ENCODE measurements at places on chromosomes 5 and 9.
A peak's percentile ranks its signal among the peaks of the same experiment; 100 is the strongest.

DNA sequence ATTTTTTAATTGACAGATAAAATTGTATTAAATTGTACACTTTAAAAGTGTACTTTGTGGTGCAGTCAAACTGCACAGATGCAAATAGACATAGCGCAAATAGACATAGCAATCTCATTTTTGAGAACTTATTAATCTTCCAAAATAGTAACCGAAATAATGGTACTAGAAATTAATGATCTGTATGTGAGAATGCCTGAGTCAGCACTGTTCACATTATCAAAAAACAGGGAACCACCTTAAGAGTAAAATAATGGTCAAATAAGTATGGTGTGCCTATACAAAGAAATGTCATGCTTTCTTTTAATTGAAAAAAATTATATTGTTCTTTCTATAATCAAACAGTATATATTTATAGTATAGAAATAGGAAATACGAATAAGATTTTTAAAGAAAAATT lies 461.9 kb downstream of the EFNA5 start:
- DNase-seq, result no peak
- H3K36me3 ChIP-seq, result no peaks in the 10 kb centered on the region
- no peaks in the 10 kb centered on the region for H3K4me1 ChIP-seq

- no peak for DNase-seq
- no peaks in the 10 kb centered on the region for H3K36me3 ChIP-seq
- no peak overlapping the region for H3K4me3 ChIP-seq
- no peaks in the 10 kb centered on the region for H3K27me3 ChIP-seq
These were observed 106.6 kb upstream of the KCNN2 start for GRCh38 chr5:114255260-114255659.

DNA sequence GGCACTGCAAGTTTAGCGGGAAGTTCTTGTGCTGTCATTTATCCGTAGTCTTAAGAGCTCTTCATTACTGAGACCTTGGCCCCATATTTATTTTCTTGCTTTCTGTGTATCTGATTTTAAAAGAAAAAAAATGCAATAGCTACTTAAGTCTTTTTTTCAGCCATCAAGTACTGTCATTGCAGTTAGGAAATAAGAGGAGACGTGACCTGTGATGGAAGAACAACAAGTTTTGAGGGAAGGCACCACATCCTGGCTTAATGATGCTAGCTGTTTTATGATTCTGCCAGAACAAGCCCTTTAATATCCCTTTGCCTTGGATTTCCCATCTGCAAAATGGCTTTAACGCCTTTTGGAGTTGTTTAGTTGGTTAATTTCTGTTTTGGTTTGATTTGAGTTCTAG lies 3.8 kb downstream of the RGMB start:
- peaks cover 12% of the 10 kb centered on the region for H3K4me1 ChIP-seq
- H3K27ac ChIP-seq, result no peak overlapping the region
- H3K36me3 ChIP-seq, result no peaks in the 10 kb centered on the region
- H3K27me3 ChIP-seq, result peaks cover 8% of the 10 kb centered on the region
- H3K4me3 ChIP-seq, result no peak overlapping the region

GRCh38 chr5:132044207-132044606 lies 16.2 kb upstream of the IL3 start:
- H3K27ac ChIP-seq, result no peak overlapping the region
- no peak for DNase-seq
- H3K4me3 ChIP-seq, result no peak overlapping the region
- no peaks in the 10 kb centered on the region for H3K36me3 ChIP-seq

GRCh38 chr9:132238026-132238972 lies 76.4 kb downstream of the NTNG2 start:
- H3K27me3 ChIP-seq, result peaks cover 69% of the 10 kb centered on the region
- DNase-seq, result no peak
- H3K4me1 ChIP-seq, result no peaks in the 10 kb centered on the region
- no peaks in the 10 kb centered on the region for H3K36me3 ChIP-seq
- no peak overlapping the region for H3K4me3 ChIP-seq
- no peak overlapping the region for H3K27ac ChIP-seq

DNA sequence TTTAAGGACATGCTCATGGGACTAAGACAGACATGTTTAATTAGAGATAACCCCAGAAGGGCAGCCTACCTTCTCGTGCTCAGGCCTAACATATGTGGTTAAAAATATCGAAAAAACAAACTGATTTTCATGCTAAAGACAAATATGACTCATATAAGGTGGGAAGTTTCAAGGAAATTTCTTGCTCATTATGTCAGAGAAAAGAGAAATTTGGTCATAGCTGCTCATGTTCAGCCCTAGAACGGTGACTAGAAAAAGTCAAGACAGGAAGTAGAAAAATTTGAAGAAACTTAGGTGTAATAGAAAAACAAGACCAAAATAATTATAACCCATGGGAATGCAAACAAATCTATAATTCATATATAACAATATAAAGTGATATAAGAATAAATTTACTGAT lies 120.6 kb downstream of the PRDM9 start:
- no peak overlapping the region for H3K4me3 ChIP-seq
- no peaks in the 10 kb centered on the region for H3K36me3 ChIP-seq
- H3K27ac ChIP-seq, result no peak overlapping the region
- no peaks in the 10 kb centered on the region for H3K27me3 ChIP-seq
- no peaks in the 10 kb centered on the region for H3K4me1 ChIP-seq

DNA sequence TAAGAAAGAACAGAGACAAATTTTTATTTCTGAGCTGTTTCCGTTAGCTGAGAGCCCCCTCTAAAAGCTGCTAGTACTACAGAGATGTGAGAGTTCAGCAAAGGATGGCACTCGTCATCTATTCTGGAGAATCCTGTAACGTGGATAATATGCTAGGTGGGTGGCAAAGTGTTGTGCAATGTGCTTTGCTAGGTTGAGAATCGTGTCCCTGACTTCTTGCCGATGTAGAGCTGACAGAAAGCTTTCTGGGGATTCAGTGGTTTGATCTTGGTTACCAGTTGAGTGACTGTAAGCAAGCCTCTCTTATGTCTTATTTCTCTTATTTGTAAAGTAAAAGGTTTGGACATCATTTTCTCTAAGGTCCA lies 298.3 kb upstream of the ACTBL2 start:
- H3K36me3 ChIP-seq, result no peaks in the 10 kb centered on the region
- DNase-seq, result no peak
- no peaks in the 10 kb centered on the region for H3K4me1 ChIP-seq
- no peak overlapping the region for H3K4me3 ChIP-seq
- no peak overlapping the region for H3K27ac ChIP-seq

GRCh38 chr9:9847750-9848149 lies 765.1 kb downstream of the PTPRD start:
- H3K36me3 ChIP-seq, result no peaks in the 10 kb centered on the region
- no peaks in the 10 kb centered on the region for H3K27me3 ChIP-seq
- peak overlapping the region; percentile 57 for H3K4me3 ChIP-seq
- peaks cover 17% of the 10 kb centered on the region for H3K4me1 ChIP-seq
- H3K27ac ChIP-seq, result peak overlapping the region; percentile 83

GRCh38 chr5:35003018-35003957 lies 44.5 kb downstream of the AGXT2 start:
- no peaks in the 10 kb centered on the region for H3K36me3 ChIP-seq
- DNase-seq, result peak; percentile 73
- no peak overlapping the region for H3K27ac ChIP-seq
- no peak overlapping the region for H3K4me3 ChIP-seq

GRCh38 chr5:137191179-137191578 lies 307.9 kb downstream of the SPOCK1 start:
- no peaks in the 10 kb centered on the region for H3K4me1 ChIP-seq
- no peaks in the 10 kb centered on the region for H3K36me3 ChIP-seq
- H3K4me3 ChIP-seq, result no peak overlapping the region
- no peak overlapping the region for H3K27ac ChIP-seq
- H3K27me3 ChIP-seq, result no peaks in the 10 kb centered on the region

DNA sequence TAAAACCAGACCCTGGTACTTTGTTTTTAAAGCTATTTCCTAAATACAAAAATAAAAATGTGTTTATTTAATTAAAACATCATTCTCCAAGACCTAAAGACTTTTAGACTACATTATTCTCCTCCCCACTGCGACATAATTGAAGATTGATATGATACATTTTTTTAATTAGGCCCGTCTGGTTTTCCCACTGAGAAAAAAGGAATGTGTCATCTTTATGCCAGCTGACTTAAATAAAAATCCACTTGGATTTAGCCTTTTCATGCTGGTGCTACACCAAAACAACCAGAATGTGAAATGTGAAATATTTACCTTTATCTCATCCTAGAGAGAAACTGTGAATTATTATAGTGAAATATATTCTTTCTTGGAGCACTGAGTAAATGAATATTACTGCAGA lies 155.5 kb upstream of the PPP1R2B start:
- no peak overlapping the region for H3K27ac ChIP-seq
- H3K27me3 ChIP-seq, result no peaks in the 10 kb centered on the region
- H3K4me3 ChIP-seq, result no peak overlapping the region

GRCh38 chr9:25519286-25519685 lies 159.0 kb downstream of the TUSC1 start:
- H3K4me1 ChIP-seq, result no peaks in the 10 kb centered on the region
- H3K36me3 ChIP-seq, result no peaks in the 10 kb centered on the region
- no peak overlapping the region for H3K27ac ChIP-seq
- H3K4me3 ChIP-seq, result no peak overlapping the region
- no peaks in the 10 kb centered on the region for H3K27me3 ChIP-seq

GRCh38 chr5:34410411-34411139 lies 245.6 kb upstream of the RAI14 start:
- H3K27me3 ChIP-seq, result no peaks in the 10 kb centered on the region
- H3K4me1 ChIP-seq, result 0 out of 2 replicates have a peak, but pooled peaks cover 2% of the 10 kb centered on the region
- H3K4me3 ChIP-seq, result no peak overlapping the region
- DNase-seq, result no peak

DNA sequence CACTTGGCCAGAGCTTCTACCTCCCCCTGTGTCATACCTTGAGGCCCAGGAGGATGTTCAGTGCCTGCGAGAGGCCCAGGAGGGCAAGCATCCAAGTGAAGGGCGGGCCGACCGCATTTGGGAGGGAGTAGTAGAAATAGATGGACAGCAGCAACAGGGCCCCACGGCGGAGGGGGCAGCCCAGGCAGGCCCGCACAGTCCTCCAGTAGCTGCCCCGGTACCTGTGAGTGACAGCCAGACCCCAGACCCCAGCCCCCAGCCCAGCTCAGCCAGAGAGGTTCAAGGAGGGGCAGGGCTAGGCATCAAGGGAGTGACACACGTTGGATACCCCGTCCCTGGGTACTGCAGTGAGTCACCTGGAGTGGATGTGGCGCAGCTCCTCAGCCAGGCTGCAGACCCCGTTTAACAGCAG lies 1.4 kb downstream of the STING1 start:
- no peak overlapping the region for H3K4me3 ChIP-seq
- no peak overlapping the region for H3K27ac ChIP-seq
- H3K36me3 ChIP-seq, result no peaks in the 10 kb centered on the region
- peaks cover 8% of the 10 kb centered on the region for H3K4me1 ChIP-seq

GRCh38 chr9:15422372-15423230 lies at the start of gene SNAPC3:
SNAPC3 (plus strand) TSS chr9:15422876; CDS start chr9:15422880, 4 bp downstream.
- no peaks in the 10 kb centered on the region for H3K36me3 ChIP-seq
- H3K27me3 ChIP-seq, result no peaks in the 10 kb centered on the region
- DNase-seq, result peak; percentile 85
- H3K27ac ChIP-seq, result no peak within 1 kb of the TSS
- H3K4me1 ChIP-seq, result 0 out of 2 replicates have a peak, but pooled peaks cover 3% of the 10 kb centered on the region
- H3K4me3 ChIP-seq, result peak within 1 kb of the TSS; percentile 83

DNA sequence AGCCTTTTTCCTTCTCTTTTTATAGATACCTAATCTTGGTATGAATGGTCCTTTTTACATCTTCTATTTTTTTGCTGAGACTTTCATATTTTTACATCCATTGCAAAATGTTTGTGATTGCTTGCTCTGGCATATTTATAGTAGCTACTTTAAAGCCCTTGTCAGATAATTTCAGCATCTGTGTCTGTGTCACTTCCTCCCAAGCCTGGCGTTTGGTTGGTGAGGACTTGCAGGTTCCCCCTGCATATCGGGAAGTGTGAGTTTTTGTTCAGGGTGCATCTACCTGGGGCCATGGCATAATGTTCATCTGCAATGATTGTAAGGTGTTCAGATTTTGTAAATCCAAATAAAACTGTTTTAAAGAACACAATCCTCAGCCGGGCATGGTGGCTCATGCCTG lies 8.9 kb downstream of the FBXW5 start:
- H3K4me1 ChIP-seq, result no peaks in the 10 kb centered on the region
- H3K27me3 ChIP-seq, result no peaks in the 10 kb centered on the region
- no peaks in the 10 kb centered on the region for H3K36me3 ChIP-seq
- no peak for DNase-seq
- no peak overlapping the region for H3K27ac ChIP-seq

GRCh38 chr9:35729700-35730485 lies 2.1 kb downstream of the TLN1 start:
- H3K4me3 ChIP-seq, result peak overlapping the region; percentile 6
- no peaks in the 10 kb centered on the region for H3K27me3 ChIP-seq
- H3K27ac ChIP-seq, result no peak overlapping the region
- H3K36me3 ChIP-seq, result no peaks in the 10 kb centered on the region

GRCh38 chr9:111233963-111234362 lies 96.1 kb downstream of the OR2K2 start:
- H3K4me1 ChIP-seq, result peaks cover 6% of the 10 kb centered on the region
- H3K27me3 ChIP-seq, result no peaks in the 10 kb centered on the region
- H3K4me3 ChIP-seq, result no peak overlapping the region
- no peaks in the 10 kb centered on the region for H3K36me3 ChIP-seq
- no peak for DNase-seq

DNA sequence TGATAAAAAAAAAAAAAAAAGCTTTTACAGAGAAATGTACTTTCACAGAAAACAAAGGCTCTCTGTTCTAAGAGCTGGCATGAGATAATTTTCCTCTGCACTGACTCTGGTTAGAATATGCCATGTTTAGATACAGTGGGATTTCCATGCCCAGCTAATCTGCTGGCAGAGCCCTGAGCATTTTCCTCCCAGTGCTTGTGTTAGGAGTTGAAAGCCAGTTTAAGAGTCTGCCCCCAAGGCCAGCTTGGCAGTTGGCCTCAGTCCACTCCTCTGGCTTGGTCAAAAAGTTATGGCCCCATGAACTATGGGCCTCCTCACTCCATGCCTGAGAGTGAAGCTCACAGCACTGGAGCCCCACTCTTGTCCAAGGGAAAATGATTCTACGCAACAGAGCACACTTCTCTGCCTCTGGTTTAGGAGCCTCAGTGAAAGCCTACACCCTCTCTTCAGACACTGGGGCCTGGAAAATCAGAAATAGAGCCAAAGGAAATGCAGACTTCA lies 21.9 kb downstream of the MOCS2 start:
- no peak overlapping the region for H3K27ac ChIP-seq
- peaks cover 23% of the 10 kb centered on the region for H3K27me3 ChIP-seq
- H3K36me3 ChIP-seq, result no peaks in the 10 kb centered on the region
- 0 out of 2 replicates have a peak, but pooled peaks cover 11% of the 10 kb centered on the region for H3K4me1 ChIP-seq
- DNase-seq, result no peak
- no peak overlapping the region for H3K4me3 ChIP-seq

DNA sequence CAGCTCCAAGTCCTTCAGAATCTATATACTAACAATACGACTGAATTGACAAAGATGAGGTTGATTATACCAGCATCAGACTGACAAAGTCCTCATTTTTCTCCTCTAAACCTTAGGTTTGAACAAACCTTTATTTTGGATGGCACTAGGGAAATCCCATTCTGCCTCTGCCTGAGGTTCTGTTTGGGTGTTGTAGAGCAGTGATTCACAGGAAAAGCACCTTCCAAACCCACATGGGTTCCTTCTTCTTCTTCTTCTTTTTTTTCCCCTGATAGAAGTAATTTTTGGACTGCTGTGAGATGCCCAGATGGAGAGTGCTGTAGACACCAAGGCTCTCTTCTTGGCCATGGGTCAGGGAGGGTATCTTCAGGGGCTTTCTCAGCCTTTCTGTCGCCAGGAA lies 164.9 kb upstream of the PAPPA start:
- H3K36me3 ChIP-seq, result no peaks in the 10 kb centered on the region
- no peak for DNase-seq
- no peaks in the 10 kb centered on the region for H3K27me3 ChIP-seq
- H3K4me3 ChIP-seq, result no peak overlapping the region
- H3K4me1 ChIP-seq, result no peaks in the 10 kb centered on the region

GRCh38 chr5:170579601-170580000 lies 75.8 kb downstream of the KCNIP1 start:
- no peak overlapping the region for H3K27ac ChIP-seq
- no peak overlapping the region for H3K4me3 ChIP-seq
- H3K27me3 ChIP-seq, result no peaks in the 10 kb centered on the region
